ENCODE measurements at places on chromosomes 5 and 9.
A peak's percentile ranks its signal among the peaks of the same experiment; 100 is the strongest.

GRCh38 chr5:61055434-61056006 lies 106.7 kb downstream of the SMIM15 start:
- DNase-seq: no peak

GRCh38 chr9:120905315-120906164 lies 21.1 kb downstream of the TRAF1 start:
- peak; percentile 54 for DNase-seq

DNA sequence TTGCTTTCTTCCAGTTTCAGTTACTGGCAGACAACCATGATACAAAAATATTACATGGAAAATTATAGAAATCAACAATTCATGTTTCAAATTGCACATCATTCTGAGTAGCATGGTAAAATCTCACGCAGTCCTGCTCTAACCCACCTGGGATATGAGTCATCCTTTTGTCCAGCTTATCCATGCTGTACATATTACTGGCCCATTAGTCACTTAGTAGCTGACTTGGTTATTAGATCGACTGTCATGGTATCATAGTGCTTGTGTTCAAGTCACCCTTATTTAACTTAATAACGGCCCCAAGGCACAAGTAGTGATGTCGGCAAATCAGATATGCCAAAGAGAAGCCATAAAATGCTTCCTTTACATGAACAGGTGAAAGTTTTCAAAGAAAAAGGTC lies 41.2 kb downstream of the NADK2 start:
- DNase-seq: no peak

DNA sequence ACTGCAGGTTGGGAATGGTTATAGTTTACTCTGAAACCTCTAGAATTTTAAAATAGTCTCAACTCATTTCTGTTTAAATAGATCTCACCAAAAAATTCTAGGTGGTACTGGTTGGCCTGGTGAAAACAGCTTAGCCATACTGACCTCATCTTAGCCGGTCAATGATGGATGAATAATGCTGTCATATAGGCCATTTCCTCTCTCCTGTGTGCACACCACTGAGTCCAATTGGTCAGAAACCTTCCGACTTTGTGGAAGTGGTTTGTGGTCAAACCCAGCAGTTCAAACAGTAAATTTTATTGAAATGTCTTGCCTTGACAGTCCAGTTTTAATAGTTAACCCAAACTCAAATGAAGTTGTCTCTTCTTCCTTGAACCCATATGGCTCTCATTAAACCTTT lies 98.6 kb downstream of the GIN1 start:
- DNase-seq: no peak
